ENCODE measurements at places on chromosomes 4 and X. TPM values are rescaled to one million over a fixed set of nuclear protein-coding genes. Genes with fewer than 3 reads are reported as not detected.

The STK32B gene
- not detected for total RNA-seq

GRCh38 chr4:17726911-17727310 is 54.5 kb downstream of the FAM184B start:
- peaks cover 4% of the 10 kb centered on the region for H3K27me3 ChIP-seq
- H3K4me3 ChIP-seq = no peak overlapping the region
- no peaks in the 10 kb centered on the region for H3K36me3 ChIP-seq

- H3K36me3 ChIP-seq = no peaks in the 10 kb centered on the region
- no peak overlapping the region for H3K4me3 ChIP-seq
- no peak for DNase-seq
- peaks cover 5% of the 10 kb centered on the region for H3K4me1 ChIP-seq
- H3K27ac ChIP-seq = no peak overlapping the region
- H3K27me3 ChIP-seq = peaks cover 2% of the 10 kb centered on the region
Measured at GRCh38 chr4:74394476-74395136, 29.7 kb downstream of the EREG start.

- no peaks in the 10 kb centered on the region for H3K36me3 ChIP-seq
- no peaks in the 10 kb centered on the region for H3K27me3 ChIP-seq
- H3K4me1 ChIP-seq = no peaks in the 10 kb centered on the region
- H3K27ac ChIP-seq = no peak overlapping the region
- H3K4me3 ChIP-seq = no peak overlapping the region
Measured at GRCh38 chrX:145881175-145881995, 63.8 kb downstream of the SLITRK2 start.

DNA sequence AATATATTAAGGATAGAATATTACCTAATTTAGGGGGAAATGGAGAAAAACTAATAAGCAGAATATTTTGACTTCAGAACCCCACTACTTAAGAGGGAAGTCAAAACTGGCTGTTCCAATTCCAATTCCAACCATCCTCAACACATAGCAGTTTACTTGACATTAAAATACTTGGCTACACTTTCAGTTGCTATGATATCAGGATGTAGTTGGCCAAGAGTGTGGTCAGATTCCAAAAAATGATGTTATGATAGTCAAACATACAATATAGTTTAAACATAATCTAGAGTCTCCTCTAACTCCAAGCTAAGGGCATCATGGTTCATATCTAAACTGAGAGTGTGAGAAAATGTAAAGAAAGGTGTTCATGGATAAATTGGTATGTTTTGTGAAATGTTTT is 16.5 kb upstream of the SMIM14 start:
- no peaks in the 10 kb centered on the region for H3K27me3 ChIP-seq
- no peak overlapping the region for H3K27ac ChIP-seq
- H3K4me3 ChIP-seq = no peak overlapping the region
- DNase-seq = no peak
- peaks cover 5% of the 10 kb centered on the region for H3K4me1 ChIP-seq
- H3K36me3 ChIP-seq = no peaks in the 10 kb centered on the region

- DNase-seq = no peak
- H3K4me1 ChIP-seq = no peaks in the 10 kb centered on the region
- H3K36me3 ChIP-seq = no peaks in the 10 kb centered on the region
Measured at GRCh38 chr4:181802207-181802606, 441.0 kb upstream of the TENM3 start.

DNA sequence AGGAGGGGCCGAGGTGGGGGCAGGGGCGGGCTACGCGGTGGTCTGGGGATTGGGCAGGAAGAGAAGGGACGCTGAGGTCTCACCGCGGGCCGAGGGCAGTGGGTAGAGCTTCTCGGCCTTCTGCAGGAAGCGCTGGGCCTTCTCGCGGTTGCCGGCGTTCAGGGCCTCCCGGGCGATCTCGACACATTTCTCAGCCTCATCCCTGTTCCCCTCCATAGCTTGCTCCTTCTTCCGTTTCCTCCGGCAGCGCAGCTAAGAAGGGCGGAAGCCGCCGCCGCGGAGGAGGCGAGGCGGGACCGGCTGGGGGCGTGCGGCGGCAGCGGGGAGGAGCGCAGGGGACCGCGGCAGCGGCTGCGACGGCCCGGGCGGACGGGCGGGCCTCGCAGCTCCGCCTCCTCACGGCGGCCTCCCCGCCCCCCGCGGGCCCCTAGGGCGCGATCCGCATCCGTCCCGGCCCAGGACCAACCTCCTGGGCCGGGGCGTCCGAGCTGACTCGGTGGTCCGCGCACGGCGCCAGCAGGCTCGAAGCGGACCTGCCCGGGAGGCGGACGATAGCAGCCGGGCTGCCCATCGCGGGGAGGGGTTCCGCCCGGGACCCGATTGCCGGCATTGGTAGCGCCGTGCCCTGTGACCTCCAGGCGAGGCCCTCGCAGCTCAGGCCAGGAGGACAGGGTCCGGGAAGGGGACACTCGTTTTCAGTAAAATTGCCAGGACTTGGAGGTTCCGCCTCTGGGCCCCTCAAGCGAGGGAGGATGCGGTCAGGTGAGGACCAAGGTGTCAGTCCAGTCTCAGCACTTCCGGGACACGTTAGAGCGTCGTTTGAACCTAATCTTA is at the start of gene DNAJB14:
TSS of gene DNAJB14 (minus strand) at position 263 of the 834 bp plus-strand sequence. CDS start at position 216, 47 bp downstream.
- peak within 1 kb of the TSS; percentile 98 for H3K27ac ChIP-seq
- no peaks in the 10 kb centered on the region for H3K27me3 ChIP-seq
- peaks cover 48% of the 10 kb centered on the region for H3K4me1 ChIP-seq
- peaks cover 51% of the 10 kb centered on the region for H3K36me3 ChIP-seq
- H3K4me3 ChIP-seq = peak within 1 kb of the TSS; percentile 97

DNA sequence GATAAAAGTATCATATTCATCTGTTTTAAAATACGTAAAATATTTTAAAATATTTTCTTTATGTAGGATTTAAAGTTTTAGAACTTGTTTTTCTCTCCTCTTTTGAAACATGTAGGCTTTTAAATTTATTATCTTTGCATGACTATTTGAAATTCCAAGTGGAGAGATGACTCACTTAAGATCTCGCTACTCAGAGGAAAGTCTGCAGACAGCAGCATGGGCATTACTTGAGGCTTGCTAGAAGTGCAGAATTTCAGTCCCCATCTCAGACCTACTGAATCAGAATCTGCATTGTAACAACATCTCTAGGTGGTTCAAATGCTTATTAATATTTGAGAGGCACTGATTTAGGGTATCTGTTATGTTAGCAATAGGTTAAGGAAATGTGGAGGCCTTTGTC is 225.7 kb upstream of the ARX start:
- H3K27me3 ChIP-seq = no peaks in the 10 kb centered on the region
- no peak overlapping the region for H3K4me3 ChIP-seq
- no peak for DNase-seq
- H3K4me1 ChIP-seq = no peaks in the 10 kb centered on the region
- H3K36me3 ChIP-seq = no peaks in the 10 kb centered on the region
- no peak overlapping the region for H3K27ac ChIP-seq

The JAKMIP1 gene
- 9.6 TPM for total RNA-seq

DNA sequence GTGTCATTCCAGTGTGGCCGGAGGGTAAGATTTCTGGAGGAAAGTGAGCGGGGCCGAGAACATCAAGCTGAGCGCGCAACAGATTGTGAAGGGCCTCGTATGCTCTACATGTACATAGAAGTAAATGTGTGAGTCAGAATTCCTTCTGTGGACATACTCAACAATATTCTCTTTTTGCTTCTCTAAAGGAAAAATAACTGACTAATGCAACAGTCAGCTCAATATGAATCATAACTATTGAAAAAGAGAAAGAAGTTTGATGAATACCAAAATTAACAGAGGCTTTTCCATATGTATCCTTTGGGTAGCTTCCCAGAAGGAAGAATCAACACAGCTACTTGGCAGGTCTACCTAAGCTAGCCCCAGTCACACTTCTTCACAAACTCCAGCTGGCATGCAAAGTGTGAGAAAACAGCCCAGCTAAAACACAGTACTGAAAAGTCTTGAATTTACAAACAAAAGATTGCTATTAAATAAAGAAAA is 87.5 kb upstream of the ZFP42 start:
- no peaks in the 10 kb centered on the region for H3K27me3 ChIP-seq
- no peaks in the 10 kb centered on the region for H3K4me1 ChIP-seq
- H3K4me3 ChIP-seq = no peak overlapping the region
- no peaks in the 10 kb centered on the region for H3K36me3 ChIP-seq

GRCh38 chr4:123671636-123672404 is 275.2 kb downstream of the SPRY1 start:
- peaks cover 22% of the 10 kb centered on the region for H3K27me3 ChIP-seq
- no peaks in the 10 kb centered on the region for H3K36me3 ChIP-seq
- H3K27ac ChIP-seq = peak overlapping the region; percentile 55

The SPACA5 gene
- not detected for total RNA-seq

DNA sequence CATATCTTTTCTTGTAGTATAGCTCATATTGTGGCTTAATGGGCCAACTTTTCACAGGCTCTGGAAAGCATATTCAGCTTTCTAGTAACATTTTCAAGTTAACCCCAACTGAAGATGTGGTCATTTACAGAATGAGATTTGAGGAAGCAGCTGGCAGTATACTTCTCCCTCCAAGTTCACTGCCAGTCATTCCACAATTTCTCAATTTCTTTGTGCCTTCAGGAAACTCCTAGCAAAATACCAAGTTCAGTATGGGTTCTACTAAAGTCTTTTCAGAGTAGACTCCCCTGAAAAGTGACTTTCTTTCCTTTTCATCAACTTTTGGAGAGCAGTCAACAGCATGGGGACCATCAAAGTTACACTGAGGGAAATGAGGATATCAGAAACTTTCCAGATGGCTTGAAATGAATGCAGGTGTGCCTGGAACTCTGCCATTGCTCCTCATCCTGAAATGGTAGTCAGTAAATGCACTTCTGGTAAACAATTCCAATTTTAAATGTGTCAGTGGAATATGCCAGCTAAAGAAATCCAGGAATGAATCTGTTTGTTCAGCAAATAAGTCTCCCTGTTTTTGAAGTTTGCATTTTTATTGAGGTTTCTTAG is 81.5 kb upstream of the TEX13D start:
- H3K4me3 ChIP-seq = no peak overlapping the region
- H3K27me3 ChIP-seq = no peaks in the 10 kb centered on the region
- H3K4me1 ChIP-seq = peaks cover 15% of the 10 kb centered on the region
- H3K27ac ChIP-seq = no peak overlapping the region

DNA sequence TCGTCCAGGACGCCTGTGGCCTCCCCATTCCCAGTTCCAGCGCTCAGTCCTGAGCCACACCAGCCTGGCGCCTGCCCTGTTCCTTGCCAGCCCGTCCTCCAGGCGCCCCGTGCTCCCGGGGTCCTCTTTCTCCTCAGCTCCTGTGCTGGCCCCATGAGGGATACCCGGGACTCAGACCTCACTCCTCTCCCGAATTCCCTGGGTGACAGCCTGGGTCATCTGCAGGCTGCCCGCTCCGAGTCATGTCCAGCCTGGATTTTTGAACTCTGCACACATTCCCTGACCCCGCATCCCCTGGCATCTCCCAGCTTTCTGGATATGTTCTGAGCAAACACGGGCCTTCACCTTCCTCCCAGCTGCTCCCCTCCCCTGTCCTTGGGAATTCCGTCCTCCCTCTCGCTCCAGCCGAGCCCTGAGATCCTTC is 14.9 kb upstream of the ADD1 start:
- H3K27ac ChIP-seq = peak overlapping the region; percentile 35
- H3K4me3 ChIP-seq = no peak overlapping the region
- DNase-seq = no peak
- peaks cover 70% of the 10 kb centered on the region for H3K36me3 ChIP-seq

The PCDH11X gene
- not detected for total RNA-seq

DNA sequence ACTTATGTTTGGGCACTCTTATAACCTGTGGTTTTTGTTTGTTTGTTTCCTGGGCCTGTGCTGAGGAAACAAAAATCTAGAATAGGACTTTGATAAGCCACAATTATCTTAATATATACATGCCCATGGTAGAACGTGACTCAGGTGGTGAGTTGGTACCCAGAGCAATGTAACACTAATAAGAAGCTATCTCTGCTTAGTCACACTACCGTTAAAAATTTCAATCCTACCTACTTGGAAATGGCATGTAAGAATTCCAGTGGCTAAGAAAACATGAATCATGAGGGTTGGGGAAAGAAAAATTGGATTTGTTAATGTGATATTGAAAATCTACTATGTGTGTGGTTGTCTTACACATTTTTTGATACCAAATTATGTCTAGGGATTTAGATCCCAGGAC is 30.5 kb upstream of the ADGRG2 start:
- no peaks in the 10 kb centered on the region for H3K4me1 ChIP-seq
- H3K4me3 ChIP-seq = no peak overlapping the region
- no peak for DNase-seq
- no peaks in the 10 kb centered on the region for H3K27me3 ChIP-seq

DNA sequence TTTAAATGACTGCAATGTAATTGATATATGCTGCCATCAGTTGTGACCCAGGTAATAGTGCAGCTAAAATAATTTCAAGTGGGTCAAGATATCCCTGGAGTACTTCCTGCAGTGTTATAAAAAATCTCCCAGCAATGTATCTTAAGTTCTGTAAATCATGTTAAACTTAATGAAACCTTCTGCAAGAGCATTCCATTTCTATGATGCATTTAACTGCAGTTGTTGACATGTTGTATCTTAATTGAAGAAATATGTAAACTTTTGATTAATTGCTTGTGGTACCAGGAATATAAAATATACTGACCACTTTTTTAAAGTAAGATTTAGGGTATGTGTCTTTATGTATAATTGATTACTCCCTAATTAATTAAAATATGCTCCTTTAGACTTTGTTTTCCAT is 213.6 kb downstream of the AFF2 start:
- H3K36me3 ChIP-seq = no peaks in the 10 kb centered on the region
- H3K27me3 ChIP-seq = no peaks in the 10 kb centered on the region
- no peak for DNase-seq
- H3K27ac ChIP-seq = no peak overlapping the region
- no peaks in the 10 kb centered on the region for H3K4me1 ChIP-seq

DNA sequence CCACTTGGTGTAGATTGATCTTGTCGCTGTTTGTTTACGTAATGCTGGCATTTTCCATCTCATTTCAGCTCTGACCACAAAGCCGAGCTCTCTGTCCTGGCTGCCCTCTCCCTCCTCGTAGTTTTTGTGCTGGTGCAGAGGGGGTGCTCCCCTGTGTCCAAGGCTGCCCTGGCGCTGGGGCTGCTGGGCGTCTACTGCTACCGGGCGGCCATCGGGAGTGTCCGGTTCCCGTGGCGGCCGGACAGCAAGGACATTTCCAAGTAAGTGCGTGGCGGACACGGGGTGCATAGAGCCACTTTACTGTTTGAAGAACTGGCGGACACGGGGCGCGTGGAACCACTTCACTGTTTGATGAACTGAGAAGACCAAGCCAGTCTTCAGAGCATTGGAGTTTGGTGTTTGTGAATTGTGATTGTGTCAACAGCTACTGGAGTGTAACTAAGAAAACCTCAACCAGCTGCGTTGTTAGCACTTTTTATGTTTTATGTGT is 28.0 kb downstream of the PIGG start:
- H3K27ac ChIP-seq = no peak overlapping the region
- no peaks in the 10 kb centered on the region for H3K27me3 ChIP-seq
- H3K4me3 ChIP-seq = no peak overlapping the region
- H3K4me1 ChIP-seq = no peaks in the 10 kb centered on the region
- H3K36me3 ChIP-seq = peaks cover 90% of the 10 kb centered on the region

GRCh38 chr4:186623546-186623945 is 68.2 kb upstream of the MTNR1A start:
- no peak overlapping the region for H3K4me3 ChIP-seq
- no peaks in the 10 kb centered on the region for H3K36me3 ChIP-seq
- no peak overlapping the region for H3K27ac ChIP-seq
- H3K27me3 ChIP-seq = no peaks in the 10 kb centered on the region
- no peak for DNase-seq
